Kidney (tissue), 22 donors: ENCODE measurements at places on chromosomes 11 and 22.

- DNase-seq, result no peak
Measured at GRCh38 chr22:46911346-46911745, 148.9 kb downstream of the TBC1D22A start.

- peak; percentile 73 for DNase-seq
Measured at GRCh38 chr11:121656328-121657090, 203.7 kb upstream of the SORL1-AS1 start.

GRCh38 chr11:12863605-12864121, 145.5 kb upstream of the RASSF10 start:
- no peak for DNase-seq

- DNase-seq, result peak; percentile 32
Measured at GRCh38 chr22:28116219-28116673, 197.2 kb upstream of the PITPNB start.

GRCh38 chr11:99693941-99694492, 673.3 kb downstream of the CNTN5 start:
- DNase-seq, result no peak

DNA sequence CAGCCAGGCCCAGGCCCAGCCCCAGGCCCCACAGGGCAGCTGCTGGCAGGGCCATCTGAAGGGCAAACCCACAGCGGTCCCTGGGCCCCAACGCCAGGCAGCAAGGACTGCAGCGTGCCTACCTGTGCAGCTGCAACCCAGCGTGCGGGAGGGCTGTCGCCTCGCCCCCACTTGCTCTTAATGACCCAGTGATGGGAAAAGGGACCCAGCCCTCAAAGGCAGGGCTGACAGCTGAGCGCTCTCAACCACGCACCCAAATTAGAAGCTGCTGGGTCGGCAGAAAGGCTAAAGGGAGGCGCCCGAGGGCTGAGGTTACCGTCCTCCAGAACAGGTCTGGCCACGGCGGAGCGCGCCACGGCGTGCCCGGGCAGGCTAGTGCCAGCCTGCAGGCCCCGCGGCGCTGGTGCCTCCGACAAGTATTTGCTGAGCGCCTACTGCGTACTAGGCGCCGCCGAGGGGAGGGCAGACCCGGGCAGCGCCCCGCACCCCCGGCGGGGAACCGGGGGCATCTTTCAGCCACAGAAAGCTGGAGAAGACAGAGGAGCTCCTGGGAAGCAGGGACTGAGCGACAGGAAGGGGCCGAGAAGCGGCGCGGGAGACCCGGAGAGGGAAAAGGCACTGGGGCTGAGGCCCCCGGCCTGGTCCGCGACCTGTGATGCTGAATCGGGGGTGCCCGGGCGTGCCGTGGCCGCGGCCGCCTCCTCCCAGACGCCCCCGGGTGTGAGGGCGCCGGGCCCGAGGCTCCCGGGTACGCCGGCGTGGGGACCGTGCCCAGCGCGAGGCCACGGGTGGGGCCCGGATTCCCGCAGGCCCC, 773 bp downstream of the HRAS start:
- no peak for DNase-seq

- DNase-seq, result peak; percentile 76
Measured at GRCh38 chr11:116078101-116078591, 573.9 kb upstream of the CADM1 start.

DNA sequence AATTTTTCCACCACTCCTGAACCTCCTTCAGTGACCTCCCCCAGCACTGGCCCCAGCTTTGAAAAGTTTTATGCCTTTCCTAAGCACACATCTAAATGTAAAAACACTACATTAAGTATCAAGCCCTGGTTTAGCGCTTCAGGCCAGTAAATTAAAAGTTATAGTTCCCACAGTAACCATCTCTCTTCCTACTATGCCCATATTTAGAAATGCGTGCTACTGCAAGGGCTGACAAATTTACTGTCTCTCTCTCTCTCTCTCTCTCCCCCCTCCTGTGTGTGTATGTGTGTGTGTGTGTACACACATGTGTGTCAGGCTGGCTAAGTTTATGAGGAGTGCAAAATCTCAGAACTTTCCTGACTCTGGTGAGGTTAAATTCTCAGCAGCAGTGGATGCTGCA, 231.4 kb downstream of the LARGE1 start:
- no peak for DNase-seq

DNA sequence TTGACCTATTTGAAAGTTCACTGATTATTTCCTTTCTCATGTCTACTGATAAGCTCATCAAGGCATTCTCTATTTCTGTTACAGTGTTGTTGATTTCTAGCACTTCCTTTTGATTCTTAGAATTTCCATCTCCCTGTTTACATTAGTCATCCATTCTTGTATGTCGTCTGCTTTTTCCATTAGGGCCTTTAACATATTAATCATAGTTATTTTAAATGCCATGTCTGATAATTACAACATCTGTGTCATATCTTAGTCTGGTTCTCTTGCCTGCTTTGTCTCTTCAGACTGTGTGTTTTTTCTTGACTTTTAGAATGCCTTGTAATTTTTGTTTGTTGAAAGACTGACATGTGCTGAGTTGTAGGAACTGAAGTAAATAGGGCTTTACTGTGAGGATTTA, 602.1 kb downstream of the SOX6 start:
- DNase-seq, result no peak

DNA sequence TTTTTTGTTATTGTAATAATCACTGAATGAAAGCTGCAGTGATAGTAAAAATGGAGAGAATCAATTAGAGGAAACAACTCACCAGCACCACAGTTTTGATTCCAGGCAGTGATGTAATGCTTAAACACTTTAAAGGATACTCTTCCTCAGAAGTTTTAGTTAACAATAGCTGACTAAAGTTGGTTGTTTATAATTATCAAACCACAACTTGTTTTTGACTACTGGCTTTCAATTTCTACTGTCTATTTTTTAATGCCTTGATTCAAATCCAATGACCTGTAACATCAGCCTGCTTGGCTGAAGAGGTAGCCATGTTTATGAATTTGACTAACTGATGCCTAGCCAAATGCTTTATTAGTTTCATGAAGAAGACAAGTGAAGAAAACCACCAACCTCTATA, 18.2 kb upstream of the CASP12 start:
- no peak for DNase-seq

DNA sequence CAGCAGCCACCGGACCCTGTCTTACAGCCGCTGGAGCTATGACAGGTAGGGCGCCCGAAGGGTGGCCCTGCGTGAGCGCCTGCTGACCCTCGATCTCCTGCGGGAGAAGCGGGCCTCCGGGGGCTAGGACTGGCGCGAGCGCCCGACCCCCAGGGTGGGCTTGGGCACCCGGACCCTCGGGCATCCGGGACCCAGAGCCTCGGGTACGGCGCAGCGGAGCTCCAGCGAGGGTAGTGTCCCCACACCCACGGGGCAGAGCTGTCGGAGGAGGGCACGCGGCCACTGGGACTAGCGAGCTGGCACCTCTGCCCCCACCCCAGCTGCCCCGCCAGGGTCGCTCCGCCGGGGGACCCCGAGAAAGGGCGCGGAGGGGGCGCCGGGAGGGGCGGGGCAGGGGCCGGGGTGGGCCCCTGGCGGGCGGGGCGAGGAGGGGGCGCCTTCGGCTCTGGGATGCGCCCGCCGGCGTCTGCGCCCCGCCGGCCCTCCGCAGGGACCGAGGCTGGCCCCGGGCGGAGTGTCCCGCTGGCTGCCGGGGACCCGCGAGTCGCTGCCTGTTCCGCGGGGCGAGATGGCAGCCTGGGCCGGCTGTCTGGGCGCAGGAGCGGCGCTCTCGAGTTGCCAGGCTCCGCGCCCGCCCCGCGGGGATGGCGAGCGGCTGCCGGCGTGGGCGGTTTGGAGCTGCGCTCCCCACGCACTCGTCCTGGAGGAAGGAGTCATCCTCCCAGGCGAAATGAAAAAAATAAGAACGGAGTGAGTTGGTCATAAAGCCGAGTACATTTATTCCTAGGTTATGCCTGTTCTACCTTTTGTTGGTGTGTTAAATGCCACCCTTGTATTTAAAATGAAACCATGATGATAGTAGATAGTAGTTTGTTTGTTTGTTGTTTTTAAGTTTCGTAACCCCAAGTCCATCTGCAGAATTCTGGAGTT, 32.4 kb downstream of the EIF3F start:
- DNase-seq, result peak; percentile 77

GRCh38 chr11:72333661-72334060, 89.7 kb upstream of the PHOX2A start:
- DNase-seq, result no peak

GRCh38 chr11:128045094-128045725, 542.1 kb downstream of the ETS1 start:
- no peak for DNase-seq

- DNase-seq, result peak; percentile 83
Measured at GRCh38 chr11:85682330-85683305, 3.4 kb downstream of the CCDC89 start.

DNA sequence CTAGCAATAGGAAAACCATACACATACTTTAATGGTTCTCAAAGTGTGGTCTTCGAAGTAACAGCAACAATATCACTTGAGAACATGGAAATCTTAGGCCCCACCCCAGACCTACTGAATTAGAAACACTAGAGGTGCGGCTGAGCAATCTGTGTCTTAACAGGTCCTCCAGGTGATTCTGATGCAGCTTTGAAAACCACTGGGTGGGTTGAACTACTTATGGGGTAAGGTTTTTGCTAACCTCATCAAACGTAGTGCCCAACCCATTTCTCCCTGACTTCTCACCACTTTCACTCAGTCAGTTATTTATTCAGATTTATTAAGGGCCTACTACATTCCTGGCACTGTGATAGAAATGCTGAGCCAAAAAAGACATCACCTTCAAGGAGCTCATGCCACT, 3.7 kb downstream of the MPZL2 start:
- DNase-seq, result no peak

DNA sequence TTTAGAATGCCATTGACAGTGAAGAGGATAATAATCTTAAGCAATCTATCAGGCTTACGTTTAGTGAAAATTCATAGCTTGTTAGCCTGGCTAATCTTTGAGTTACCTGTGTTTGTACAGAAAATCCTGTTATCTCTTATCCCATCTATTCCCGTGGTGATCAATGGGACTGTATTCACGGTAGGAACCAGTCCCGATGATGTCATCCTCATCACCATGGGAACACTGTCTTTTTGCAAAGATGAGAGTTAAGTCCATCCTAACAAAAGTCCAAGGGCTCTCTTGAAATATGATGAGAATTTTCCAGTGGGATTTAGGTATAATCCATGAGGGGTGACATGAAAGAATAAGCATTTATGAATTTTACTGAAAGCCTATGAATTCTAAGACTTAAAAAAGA, 762.2 kb downstream of the ETS1 start:
- DNase-seq, result no peak

GRCh38 chr22:48428631-48429371, 1398.9 kb downstream of the BRD1 start:
- DNase-seq, result peak; percentile 46

DNA sequence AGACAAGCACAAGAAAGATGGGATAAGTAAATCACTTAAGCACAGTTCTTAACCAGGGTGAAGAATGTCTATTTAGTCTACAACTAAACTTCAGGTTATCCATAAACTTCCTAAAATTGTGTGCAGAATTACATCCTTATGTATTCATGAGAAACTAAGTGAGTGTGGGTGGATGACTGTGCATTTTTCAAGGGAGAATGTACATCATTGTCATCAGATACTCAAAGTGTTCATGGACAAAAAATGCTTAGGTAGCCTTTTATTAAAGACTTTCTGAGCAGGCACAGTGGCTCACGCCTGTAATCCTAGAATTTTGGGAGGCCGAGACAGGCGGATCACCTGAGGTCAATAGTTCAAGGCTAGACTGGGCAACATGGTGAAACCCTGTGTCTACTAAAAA, 2023.8 kb downstream of the LRRC4C start:
- no peak for DNase-seq

DNA sequence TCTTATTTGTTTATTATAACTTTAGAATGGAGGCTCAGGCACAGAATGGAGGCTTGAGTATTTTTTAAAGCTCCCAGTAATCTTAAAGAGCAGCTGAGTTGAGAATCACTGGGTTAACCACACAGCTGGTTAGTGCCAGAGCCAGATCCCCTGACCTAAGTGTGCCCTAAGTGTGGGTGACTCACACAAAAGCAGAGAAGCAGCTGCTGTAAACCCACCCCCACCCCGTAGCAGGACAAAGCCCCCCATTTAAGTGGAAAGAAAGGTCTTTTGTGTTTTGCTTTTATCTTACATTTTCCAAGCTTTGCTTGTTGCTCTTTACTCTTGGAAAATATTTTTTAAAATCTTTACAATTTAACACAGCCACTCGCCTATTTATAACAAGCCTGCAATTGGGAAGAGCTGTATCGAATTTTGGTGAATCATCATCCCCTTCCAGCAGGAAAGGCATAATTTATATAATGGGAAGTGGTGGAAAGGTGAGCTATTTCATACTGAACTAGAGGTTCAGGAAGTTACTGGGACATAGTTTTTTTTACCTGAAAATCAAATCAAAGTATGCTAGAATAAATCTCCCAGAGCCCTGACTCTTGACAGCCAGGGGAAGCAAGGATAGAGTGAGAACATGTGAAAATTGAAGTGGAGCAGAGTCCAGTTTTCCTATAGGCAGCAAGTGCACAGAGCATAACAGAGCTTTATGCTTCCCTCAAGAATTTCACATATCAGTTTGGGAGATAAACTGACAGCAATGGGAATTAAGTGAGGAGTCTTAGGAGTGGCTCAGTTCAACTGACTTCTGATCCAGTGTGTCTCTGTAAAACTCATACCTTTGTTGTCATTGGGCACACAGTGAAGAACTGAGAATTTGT, 405.7 kb downstream of the AASDHPPT start:
- DNase-seq, result no peak

- DNase-seq, result peak; percentile 16
Measured at GRCh38 chr11:134541951-134542350, 129.9 kb upstream of the B3GAT1 start.

DNA sequence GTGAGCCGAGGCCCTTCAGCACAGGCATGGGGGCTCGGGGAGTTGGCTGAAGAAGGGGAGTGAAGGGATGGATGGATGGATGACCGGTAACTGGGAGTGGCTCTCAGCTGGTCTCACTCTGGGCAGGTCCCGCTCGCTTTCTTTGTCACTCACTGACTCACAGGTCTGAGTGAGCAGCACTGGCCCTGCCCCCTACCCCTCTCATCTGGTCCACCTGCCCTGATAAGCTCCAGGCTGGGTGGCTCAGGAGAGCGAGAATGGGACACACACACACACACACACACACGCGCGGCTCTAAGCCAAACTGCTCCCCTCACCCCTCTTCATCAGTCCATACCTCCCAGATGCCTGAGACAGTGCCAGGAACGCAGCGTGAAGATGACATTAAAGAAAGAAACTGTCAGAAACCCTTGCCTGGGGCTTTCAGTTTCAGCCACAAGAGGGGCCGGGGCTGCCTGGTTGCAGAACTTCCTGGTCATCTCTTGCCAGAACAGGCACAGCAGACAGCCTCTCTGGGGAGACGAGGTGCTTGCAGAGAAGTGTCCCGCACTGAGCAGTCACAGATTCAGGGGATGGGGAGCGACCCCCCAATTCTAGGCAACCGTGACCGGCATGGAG, 16.5 kb upstream of the SHISAL1 start:
- no peak for DNase-seq
